GM12878 (cell line): ENCODE measurements at places on chromosomes 11 and 22. TPM values are rescaled to one million over a fixed set of nuclear protein-coding genes. Genes with fewer than 3 reads are reported as not detected.

KRTAP5-1 gene
- polyA plus RNA-seq: not detected in 2 replicates

TEX54 gene
- 0.31 and 0.38 TPM in 2 replicates for polyA plus RNA-seq

DNA sequence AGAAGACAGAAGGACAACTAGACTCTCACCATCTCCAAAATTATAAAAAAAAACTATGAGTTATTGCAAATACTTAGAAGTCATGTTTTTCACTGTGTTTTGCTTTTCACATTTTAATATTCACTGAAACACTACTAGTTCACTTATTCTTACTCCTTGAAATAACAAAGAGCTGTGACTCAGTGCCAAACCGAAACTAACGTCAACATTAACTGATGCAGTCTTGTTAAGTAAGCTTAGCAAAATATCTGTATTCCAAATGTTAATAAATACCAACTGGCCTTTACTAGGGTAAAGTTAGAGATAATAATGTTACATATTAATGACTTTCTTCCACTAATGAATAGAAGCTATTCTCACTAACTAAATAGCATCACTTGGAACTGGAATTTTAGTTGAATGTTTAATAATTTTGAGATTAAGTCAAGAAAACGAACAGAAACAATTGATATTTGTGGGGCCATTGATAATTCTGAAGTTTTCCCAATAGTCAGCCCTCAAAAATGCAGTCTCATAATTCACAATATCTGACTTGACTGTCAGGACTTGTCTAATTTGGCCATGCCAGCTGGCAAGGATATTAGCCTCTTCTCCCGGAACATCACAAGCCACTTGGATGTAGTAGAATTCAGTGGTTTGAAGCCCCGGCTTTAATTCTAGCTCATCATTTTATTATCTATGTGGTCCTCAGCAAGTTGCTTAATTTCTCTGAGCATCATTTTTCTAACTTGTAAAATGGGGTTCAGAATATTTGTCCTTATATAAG, 230.1 kb upstream of the DDI1 start:
- no peak for DNase-seq

- no peak for DNase-seq
Measured at GRCh38 chr11:17397311-17398002, 9.0 kb upstream of the KCNJ11 start.

NRIP3 gene
- polyA plus RNA-seq: 0.25 TPM in 1 of 2 replicates, not detected in the other

MALAT1 gene
- polyA plus RNA-seq: 5,399 and 6,201 TPM in 2 replicates

SAA2 gene
- 0.43 TPM in 1 of 2 replicates, not detected in the other for polyA plus RNA-seq

DNA sequence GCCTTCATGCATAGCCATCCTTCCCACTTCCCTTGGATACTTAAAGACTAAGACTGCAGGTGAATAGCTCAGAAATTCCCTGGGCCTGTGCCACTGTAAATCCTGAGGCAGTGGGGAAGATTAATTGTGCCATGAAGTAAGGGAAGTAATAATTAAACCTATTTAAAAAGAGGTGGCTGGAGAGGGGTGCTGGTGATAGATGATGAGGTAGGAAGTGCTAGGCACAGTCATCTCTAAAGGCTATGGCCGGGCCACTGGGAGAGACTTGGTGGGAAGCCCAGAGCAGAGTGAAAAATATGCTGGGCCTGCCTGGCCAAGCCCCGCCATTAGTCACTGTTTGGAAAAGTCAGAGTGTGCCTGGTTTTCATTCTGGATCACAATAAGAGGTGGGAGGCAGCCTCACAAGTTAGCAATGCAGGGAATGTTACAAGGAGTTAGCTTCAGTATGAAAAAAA, 197.2 kb upstream of the PITPNB start:
- no peak for DNase-seq

DNA sequence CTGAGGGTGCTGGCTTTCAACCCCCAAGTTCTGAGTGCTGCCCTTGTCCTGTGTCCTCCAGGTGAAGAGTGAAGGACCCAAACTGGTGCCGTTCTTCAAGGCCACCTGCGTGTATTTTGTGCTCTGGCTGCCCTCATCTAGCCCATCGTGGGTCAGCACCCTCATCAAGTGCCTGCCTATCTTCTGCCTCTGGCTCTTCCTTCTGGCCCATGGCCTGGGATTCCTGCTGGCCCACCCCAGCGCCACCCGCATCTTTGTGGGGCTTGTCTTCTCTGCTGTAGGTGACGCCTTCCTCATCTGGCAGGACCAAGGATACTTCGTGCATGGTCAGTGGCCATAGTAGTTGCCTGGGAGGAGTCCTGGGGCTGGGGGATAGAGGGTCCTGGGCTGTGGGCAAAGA, 2.3 kb downstream of the TMEM86A start:
- DNase-seq: no peak

GRCh38 chr11:47861728-47862127, 13.6 kb upstream of the NUP160 start:
- no peak for DNase-seq

NXPE1 gene
- polyA plus RNA-seq: not detected in 2 replicates

DNA sequence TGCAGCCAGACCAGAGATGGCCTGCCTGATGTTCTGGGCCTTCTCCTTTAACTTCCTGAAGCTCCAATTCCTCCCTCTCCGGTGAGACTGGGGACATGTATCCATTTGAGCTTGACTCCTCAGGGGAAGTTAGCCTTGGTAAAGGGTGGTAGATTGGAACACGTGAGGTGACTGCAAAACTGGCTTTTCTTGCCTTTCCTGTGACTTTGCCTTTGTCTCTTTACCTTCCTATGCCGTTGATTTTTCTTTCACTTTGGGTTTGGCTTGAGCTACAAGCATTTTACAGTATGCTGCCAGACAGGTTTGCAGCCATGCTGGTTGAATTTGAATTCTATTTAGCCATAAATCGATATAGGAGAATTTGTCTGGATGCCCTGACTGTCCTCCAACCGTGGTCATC, 16.8 kb upstream of the GLYATL1 start:
- DNase-seq: no peak

GRCh38 chr11:68329978-68330699, 17.7 kb downstream of the LRP5 start:
- no peak for DNase-seq

- DNase-seq: no peak
Measured at GRCh38 chr11:131622193-131622592, 251.8 kb downstream of the NTM start.

TIRAP gene
- 3.5 and 3.9 TPM in 2 replicates for polyA plus RNA-seq

DNA sequence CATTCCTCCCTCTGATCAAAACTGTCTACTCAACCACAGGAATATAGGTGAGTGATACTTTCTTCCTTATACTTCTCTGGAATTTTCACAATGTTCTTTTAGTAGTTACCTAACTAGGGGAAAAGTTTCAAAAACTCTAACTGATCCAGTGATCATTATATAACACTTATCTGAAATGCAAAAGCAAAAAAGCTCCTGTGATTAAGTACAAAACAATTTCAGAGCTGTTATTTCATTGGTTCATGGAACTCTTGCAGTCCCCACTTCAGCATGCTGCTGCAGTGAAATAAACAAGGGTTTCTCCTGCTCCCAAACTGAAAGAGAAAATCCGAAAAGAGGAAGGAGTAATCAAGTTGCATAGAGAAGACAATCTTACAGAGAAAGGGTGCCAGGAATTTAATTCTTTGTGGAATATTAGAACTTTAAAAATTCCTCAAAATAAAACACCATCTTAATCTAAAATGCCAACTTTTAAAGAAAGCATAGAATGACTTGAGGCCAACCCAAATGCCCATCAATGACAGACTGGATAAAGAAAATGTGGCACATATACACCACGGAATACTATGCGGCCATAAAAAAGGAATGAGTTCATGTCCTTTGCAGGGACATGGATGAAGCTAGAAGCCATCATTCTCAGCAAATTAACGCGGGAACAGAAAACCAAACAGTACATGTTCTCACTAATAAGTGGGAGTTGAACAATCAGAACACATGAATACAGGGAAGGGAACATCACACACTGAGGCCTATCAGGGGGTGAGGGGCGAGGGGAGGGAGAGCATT, 20.3 kb downstream of the PPP2R1B start:
- no peak for DNase-seq
